Pancreas (tissue), 10 donors: ENCODE measurements at places on chromosomes 6 and 20. TPM values are rescaled to one million over a fixed set of nuclear protein-coding genes. Genes with fewer than 3 reads are reported as not detected.

DNA sequence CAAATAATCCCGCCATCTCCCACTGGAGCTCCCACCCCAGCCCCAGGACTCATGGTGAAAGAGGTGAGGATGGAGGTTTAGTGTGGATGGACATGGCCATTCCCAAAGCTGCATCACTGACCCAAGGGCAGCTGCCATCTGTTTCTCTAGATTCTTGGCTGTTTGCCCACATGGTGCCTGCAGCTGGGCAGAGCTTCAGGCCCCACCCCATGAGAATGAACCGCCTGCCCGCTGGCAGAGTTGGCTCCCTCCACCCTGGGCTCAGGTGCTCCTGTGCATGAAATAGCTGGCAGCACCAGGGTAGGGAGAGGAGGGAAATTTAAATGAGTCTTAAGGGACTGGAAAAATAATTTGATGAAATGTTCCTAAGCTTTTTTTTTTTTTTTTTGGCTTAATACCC, 17.4 kb downstream of the SCML4 start:
- H3K4me3 ChIP-seq, result no peak overlapping the region
- no peaks in the 10 kb centered on the region for H3K4me1 ChIP-seq
- H3K27me3 ChIP-seq, result no peaks in the 10 kb centered on the region
- DNase-seq, result no peak
- no peak overlapping the region for H3K27ac ChIP-seq

DNA sequence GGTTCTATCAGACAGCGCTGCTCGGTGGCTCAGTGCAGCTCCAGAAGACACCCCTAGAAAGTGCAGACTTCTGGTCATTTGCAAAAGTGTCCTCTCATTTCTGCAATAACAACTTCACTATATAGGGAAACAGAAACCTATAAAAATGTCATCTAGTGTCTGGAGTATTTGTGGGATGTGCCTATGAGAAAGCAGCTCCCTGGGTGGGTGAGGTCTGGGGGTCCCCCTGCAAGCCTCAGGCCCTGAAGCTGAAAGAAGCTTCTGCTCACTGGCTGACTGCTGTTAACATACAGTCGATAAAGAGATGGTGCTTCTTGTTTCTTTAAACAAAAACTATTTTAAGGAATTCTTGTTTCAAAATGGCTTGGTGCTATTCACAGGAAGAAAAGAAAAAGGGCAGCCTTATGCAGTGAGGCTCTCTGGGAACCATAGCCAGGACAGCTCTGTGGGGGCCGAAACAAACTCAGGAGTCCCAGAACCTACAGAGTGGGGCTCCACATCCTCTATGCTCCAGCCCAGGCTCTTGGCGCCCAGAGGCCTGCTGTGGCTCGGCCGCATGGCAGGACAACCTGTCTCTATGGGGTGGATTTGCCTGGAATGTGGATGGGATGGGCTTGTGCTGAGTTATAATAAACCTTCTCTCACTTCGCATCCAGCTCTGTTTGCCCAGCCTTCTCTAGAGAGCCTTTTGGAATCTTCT, 109.7 kb downstream of the BANF2 start:
- no peak for DNase-seq
- H3K4me1 ChIP-seq, result peaks cover 26% of the 10 kb centered on the region
- H3K27me3 ChIP-seq, result no peaks in the 10 kb centered on the region
- no peak overlapping the region for H3K4me3 ChIP-seq

GRCh38 chr6:103236923-103237322, 1622.8 kb downstream of the HACE1 start:
- H3K4me1 ChIP-seq, result no peaks in the 10 kb centered on the region
- H3K4me3 ChIP-seq, result no peak overlapping the region
- H3K27me3 ChIP-seq, result no peaks in the 10 kb centered on the region
- DNase-seq, result no peak

LINC00237 gene
- not detected for polyA plus RNA-seq

NSFL1C gene
- 32.1 TPM for polyA plus RNA-seq

EMILIN3 gene
- 0.33 TPM for polyA plus RNA-seq
